ENCODE measurements at places on chromosomes 3 and 15. TPM values are rescaled to one million over a fixed set of nuclear protein-coding genes. Genes with fewer than 3 reads are reported as not detected.

Gene GRK7
- not detected for total RNA-seq

Gene WDR49
- 23.1 TPM for total RNA-seq

DNA sequence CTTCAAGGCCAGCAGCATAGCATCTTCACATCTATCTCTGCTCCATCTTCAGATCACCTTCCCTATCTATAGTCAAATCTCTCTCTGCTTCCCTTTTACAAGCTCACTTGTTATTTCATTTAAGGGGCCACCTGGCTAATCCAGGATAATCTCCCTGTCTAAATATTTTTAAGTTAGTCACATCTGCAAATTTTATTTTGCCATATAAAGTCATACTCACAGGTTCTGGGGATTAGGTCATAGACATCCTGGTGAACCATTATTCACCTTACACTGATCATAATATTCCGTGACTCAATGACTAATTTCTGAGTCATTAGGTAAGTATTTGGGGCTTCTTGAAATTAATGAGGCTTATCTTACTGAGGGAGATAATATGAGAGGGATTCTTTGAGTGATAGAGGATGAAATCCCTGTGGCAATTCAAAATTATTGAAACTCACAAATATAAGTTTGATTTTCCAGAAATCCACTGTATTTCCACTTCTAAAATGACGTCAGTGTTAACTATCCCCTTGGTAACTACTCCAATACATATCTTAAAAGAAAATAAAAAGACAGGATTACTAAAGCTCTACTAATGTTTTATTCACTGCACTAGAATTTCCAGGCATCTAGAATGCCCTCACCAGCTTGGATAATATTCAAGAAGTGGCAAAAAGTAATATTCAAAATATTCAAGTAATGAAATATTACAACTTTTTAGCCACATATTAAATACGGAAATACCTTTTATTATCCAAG, 93.7 kb upstream of the RBMS3 start:
- H3K4me3 ChIP-seq: no peak overlapping the region
- no peaks in the 10 kb centered on the region for H3K4me1 ChIP-seq
- DNase-seq: no peak

GRCh38 chr3:72894976-72895552, 7.2 kb downstream of the GXYLT2 start:
- no peak overlapping the region for H3K27ac ChIP-seq
- H3K4me1 ChIP-seq: peaks cover 11% of the 10 kb centered on the region
- no peaks in the 10 kb centered on the region for H3K27me3 ChIP-seq
- H3K4me3 ChIP-seq: no peak overlapping the region
- DNase-seq: no peak
- no peaks in the 10 kb centered on the region for H3K36me3 ChIP-seq

DNA sequence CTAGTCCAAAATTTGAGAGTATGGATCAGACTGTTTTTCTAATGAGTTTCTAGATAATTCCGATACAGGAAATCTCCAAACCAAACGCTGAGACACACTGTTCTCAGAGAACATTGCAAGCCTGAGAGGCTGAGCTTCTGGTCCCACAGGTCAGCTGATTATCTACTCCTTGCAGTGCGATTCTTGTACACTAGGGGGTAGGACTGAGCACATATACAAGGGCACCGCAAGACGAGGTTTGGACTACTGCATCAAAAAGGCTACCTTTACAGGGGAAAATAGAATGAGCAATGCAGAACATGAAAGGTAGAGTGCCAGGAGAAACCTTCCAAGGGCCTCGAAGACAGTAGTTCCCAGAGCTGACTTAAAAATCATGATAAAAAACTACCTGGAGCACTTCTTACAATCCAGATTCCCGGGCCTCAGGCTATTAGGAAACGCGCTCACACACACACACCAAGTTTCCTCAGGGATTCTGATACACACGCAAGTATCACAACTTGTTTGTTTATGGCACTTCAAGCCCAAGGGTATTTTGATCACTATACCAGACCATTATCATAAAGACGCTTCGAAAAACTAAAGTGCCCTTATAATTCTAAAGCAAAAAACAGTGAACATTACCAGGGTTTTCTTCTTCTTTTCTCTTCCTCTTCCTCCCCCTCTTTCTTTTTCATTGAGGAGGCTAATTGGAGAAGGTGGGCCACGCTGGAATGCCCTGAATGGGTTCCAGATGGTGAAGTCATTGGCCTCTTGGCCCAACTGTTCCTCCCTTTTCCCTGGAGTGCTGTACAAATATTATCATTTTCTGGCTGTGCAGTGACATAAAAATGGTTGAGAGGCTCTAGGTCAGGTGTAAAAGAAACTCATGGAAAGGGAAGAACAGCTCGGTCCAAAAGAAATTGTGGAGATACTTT, 61.8 kb downstream of the SLC12A8 start:
- peaks cover 2% of the 10 kb centered on the region for H3K4me1 ChIP-seq
- no peaks in the 10 kb centered on the region for H3K36me3 ChIP-seq
- no peak for DNase-seq
- H3K27ac ChIP-seq: no peak overlapping the region
- H3K27me3 ChIP-seq: no peaks in the 10 kb centered on the region

- no peak overlapping the region for H3K4me3 ChIP-seq
- no peaks in the 10 kb centered on the region for H3K4me1 ChIP-seq
- no peak for DNase-seq
- no peak overlapping the region for H3K27ac ChIP-seq
- H3K27me3 ChIP-seq: no peaks in the 10 kb centered on the region
- no peaks in the 10 kb centered on the region for H3K36me3 ChIP-seq
These were observed 33.4 kb downstream of the SLCO3A1 start for GRCh38 chr15:91886878-91887277.

DNA sequence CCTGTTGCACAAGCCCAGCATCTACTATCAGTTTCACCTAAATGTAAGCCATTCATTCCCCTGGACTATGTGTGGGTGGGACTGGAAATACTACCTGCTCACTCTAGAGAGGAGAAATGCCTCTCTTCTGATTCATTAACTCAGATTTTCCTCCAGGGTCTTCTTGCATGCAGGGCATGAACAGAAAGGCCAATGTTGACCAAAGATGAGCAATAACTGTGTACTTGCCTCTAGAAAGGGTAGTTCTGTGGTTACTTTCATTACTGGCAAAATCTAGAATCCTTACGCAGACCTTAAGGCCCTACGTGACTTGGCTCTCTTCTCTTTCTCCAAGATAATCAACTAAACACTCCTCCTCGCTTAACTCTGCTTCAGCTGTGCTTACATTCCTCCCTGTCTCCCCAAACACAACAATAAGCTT, 81.4 kb upstream of the PSMD6 start:
- H3K27ac ChIP-seq: no peak overlapping the region
- no peak overlapping the region for H3K4me3 ChIP-seq
- no peaks in the 10 kb centered on the region for H3K36me3 ChIP-seq
- H3K4me1 ChIP-seq: peaks cover 7% of the 10 kb centered on the region
- no peak for DNase-seq
